NCI-H82 (cell line): ENCODE measurements at places on chromosomes 16 and 17.

GRCh38 chr17:82247182-82247823, 18.5 kb downstream of the SLC16A3 start:
- no peak for DNase-seq

DNA sequence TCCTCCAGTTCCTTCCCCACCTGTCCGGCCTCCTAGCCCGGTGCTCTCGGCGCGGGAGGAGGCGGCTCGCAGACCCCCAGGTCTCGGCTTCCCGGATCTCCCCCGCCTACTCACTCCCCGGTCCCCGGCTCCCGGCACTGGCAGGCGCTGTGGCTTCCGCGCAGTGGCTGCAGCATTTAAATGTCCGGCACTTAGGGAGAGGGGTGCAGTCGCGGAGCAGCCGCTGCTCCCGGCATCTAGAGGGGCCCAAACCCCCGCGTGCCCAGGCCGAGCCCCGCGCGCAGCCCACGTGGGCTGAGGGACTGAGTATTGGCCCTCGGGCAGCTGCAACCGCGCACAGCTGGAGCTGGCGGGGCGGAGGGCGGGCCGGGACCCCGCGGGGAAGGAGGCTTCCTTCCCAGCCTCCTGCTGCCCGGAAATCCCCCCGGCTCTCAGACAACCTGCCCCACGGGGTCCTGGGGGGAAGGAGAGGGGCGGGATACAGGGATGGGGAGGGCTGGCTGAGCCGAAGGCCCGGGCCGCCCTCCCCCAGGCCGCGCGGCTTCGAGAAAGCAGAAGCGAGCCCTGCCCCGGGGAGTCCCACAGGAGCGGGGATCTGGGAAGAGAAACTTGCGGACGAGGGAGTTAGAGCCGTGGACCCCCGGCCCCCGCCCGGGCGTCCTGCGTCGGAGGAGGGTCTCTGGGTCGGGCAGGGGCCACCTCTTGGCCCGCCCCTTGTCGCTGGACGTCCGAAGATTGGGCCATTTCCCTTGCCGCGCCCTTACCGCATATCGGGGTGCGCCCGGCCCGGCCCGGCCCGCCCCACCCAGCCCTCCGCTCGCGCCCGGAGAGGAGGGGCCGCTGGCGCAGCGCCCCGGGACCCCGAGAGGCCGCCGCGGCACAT, at the start of gene MMP25:
TSS of gene MMP25 (plus strand) at position 804 of the 883 bp plus-strand sequence. CDS start 357 bp downstream, outside the sequence.
- DNase-seq, result no peak

DNA sequence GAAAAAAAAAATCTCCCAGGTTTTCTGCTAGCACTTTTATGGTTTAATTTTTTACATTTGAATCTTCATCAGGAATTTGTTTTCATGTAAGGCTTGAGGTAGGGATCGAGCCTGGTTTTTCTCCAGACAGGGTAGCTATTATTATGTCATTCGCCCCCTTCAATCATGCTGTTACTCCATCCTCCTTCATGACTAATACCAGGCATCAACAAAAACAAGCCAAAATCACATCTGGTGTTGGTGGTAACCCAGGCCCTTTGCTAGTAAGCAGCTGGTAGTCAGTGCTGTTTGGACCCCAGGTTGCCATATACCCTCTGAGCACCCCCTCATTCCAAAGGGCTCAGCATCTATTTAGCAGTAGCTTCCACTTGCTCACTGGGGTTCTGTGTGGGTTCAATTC, 29.5 kb downstream of the DRC3 start:
- no peak for DNase-seq

DNA sequence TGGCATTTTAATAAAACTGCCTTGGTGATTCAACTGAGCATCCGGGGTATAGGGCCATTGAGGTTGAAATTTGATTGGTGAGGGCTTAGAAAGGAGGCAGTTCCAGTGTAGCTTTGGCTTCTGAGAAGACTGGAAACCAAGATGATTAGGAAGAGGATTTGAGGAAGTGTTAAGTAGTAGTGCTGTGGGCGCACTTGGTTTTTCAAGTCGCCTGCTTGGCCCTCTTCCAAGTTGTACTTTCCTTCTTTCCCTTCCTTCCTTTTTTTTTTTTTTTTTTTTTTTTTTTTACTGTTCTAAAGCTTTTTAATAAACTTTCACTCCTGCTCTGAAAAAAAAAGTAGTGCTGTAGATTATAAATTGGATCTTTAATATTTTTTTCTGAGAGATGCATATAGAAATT, 320.5 kb downstream of the UTP18 start:
- no peak for DNase-seq

DNA sequence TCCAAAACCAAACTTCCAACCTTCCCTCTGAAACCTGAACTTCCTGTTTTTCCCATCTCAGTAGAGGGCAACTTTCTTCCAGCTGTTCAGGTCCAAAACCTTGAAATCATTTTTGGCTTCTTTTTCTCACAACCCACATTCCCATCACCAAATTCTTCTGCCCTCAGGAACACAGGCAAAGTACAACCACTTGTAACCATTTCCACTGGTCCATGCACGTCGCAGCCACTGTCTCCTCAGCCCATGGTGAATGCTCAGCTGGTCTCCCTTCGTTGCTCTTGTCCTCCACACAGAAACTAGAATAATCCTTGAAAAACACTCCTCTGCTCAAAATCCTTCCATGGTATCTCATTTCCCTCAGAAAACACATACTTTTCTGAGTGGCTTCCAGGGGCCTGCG, 3.7 kb upstream of the ADAT1 start:
- DNase-seq, result no peak

- DNase-seq, result no peak
Measured at GRCh38 chr17:31318851-31319661, 2.4 kb downstream of the EVI2A start.

DNA sequence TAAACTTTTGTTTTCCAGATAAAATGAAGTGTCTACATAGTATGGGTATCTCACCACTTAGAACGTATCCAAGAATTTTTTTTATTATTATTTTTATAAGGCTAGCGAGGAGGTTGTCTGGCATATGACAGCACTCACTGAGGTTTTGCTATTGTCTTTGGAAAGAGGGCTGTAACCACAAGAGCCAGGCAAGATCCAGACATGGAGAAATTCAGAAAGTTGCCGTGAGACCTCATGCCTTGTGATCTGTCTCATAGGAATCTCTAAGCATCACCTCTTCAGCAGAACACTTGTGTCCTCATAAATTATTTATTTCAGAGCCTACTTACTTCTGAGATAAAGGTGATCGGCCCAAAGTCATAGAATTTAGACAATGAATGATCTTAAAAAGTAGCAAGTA, 410.8 kb downstream of the CDH11 start:
- no peak for DNase-seq

GRCh38 chr17:81379523-81379942, 15.7 kb upstream of the BAHCC1 start:
- peak; percentile 34 for DNase-seq

GRCh38 chr16:79943736-79944135, 343.2 kb upstream of the MAF start:
- DNase-seq, result no peak

- no peak for DNase-seq
Measured at GRCh38 chr17:78127239-78127887, 1.2 kb downstream of the TMC6 start.

DNA sequence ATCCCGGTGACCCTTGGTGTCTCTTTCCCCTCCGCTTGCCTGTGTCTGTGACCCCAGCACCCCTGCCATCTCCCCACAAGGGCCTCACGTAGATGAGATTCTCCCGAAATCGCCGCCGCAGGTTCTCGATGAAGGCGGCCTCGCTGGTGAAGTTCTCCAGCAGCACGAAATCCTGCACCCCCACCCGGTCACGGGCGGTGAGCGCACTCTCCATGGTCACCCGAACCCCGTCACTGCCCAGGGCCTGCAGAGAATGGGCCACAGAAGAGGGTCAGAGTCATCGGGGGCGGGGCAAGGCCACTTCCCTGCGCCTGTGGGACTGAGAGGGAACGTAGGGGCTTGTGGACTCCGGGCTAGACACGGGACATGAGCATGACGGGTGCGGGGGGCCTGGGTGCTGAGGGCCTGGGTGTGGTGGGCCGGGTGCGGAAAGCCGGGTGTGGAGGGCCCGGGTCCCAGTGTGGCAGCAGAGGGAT, 8.4 kb downstream of the MYO1C start:
- DNase-seq, result no peak

DNA sequence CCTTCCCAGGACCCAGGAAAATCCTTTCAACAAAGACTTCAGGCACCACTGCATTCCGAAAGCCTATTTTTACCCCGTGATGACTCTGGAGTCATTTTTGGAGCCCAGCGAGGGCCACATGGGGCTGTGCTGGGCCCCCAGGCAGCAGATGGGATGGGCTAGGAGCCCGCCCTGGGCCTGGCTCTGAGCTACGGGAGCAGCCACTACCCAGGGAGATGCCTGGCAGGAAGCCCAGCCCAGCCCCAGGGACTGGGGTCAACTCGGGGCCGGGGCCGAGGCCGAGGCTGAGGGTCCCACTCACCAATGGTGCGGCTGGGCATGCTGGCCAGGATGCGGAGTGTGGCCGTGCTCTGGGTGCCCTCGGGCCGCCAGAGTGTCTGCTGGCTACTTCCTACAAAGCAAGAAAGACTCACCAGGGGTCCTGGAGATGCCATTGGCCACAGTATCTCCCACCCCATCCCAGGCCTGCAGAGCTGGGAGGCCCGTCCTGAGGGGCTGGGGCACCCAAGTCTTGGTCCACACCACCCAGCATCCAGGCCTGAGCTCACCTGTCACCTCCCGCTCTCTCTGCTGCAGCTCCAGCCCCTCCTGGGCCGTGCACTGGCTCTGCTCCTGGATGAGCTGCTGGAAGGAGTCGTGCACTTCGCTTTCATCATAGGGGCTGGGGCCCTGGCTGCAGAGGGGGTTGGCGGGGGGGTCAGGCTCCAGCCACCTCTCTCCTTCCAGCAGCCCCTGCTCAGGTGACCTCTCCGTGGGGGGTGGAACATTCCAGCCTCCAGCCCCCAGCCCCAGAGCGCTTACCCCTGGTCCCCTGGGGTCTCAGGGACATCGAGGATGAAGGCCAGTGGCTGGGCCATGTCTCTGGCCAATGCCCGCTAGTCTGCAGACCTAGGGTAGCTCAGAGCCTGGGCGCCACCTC, 2.3 kb downstream of the TMC6 start:
- DNase-seq, result no peak

DNA sequence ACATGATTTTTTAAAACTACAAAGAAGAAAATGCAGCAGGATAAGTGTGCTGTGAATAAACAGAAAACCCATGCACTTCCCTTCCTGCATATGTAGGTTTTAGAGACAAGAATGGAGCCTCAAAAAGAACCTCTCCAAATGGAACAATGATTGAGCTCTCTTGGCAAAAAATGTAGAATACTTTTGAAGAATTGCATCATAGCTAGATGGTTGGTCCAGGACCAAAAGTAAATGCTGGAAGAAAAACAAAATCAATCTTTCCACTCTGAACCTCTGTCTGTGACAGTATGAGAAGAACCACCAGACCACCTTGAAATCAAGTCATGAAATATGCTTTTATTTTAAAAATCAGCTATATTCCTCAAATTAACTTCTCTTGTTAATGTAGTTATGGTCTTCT, 17.5 kb downstream of the HELZ start:
- no peak for DNase-seq

GRCh38 chr17:53134548-53134947, 688.2 kb upstream of the KIF2B start:
- no peak for DNase-seq

DNA sequence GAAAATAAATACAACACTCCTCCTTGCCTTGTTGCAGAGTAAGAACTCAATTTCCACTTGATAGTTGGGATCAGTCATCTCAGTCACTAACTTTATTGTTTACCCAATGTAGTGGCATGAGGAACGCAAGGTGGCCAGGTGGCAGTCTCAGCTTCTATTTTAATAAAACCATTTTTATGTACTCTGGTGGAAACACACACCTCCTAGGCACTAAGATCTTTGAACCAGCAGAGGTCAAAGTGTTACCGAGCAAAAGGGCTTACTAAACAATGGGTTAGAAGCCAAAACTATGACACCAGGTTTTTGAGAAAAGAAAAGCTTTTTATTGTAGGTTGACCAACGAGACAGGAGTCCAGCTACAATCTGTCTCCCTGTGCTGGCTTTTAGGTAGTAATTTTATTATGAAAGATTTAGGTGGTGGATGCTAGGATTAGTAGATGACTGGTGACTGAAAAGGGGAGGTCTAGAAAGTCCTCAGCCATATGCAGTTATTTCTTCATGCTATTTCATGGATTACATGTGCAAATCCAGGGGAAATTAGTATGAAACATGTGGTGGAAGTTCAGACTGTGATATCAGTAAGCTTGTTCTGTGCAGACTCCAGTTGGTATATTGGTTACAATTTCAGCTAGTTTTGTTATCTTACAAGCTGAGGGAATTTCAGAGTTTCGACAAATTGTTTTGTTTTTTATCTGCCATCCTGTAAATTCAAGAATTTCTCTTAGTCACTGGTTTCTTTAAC, 122.3 kb downstream of the PCTP start:
- DNase-seq, result no peak

- no peak for DNase-seq
Measured at GRCh38 chr16:11550791-11551498, 35.8 kb downstream of the LITAF start.

DNA sequence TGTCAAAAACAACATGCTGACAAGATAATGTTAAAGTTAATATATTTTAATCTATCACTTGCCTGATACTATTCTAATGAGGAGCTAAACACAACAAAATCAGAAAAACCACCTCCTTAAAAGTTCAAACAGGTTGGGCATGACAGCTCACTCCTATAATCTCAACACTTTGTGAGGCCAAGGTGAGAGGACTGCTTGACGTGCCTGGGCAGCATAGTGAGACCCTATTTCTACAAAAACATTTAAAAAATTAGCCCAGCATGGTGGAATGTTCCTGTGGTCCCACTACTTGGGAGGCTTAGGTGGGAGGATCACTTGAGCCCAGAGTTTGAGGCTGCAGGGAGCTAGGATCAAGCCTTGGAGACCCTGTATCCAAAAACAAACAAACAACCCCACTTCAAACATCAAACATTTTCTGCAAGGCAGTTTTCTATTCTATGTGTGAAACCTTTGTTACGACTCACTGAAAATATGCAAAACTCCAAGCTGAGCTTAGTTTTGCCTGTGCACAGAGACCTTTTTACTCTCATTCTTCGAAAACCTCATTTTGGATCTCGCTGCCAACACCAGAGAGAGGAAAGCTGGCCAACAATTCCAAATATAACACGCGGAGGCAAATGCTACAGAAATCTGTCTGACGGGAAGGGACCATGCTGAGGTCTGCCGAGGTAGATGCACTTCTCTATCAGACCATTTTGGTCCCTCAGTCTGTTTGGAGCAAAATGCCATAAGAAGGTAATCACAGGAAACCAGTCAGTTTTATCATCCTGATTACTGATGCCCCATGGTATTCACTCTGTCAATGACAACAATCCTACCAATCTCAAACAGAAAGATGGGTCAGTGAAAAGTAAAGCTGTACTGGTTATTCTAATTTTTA, 6.2 kb downstream of the PHF12 start:
- DNase-seq, result no peak

DNA sequence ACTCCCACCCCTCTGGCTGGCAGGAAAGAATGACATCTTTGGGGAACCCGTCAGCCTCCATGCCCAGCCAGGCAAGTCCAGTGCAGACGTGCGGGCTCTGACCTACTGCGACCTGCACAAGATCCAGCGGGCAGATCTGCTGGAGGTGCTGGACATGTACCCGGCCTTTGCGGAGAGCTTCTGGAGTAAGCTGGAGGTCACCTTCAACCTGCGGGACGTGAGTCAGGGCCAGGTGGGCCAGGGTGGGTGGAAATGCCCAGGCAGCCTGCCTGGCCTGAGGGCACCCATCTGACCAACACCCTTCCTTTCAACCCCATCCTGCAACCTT, 8.1 kb upstream of the DCAF7 start:
- DNase-seq, result no peak

- DNase-seq, result no peak
Measured at GRCh38 chr17:35879773-35880654, at the start of gene CCL5. Gene CCL5 (minus strand): TSS chr17:35880360.

GRCh38 chr17:80898716-80899115, 92.9 kb upstream of the CHMP6 start:
- DNase-seq, result no peak
